ENCODE measurements at places on chromosomes 13 and 19.

- DNase-seq = no peak
These were observed 255.9 kb downstream of the TBC1D4 start for GRCh38 chr13:75226092-75226491.

DNA sequence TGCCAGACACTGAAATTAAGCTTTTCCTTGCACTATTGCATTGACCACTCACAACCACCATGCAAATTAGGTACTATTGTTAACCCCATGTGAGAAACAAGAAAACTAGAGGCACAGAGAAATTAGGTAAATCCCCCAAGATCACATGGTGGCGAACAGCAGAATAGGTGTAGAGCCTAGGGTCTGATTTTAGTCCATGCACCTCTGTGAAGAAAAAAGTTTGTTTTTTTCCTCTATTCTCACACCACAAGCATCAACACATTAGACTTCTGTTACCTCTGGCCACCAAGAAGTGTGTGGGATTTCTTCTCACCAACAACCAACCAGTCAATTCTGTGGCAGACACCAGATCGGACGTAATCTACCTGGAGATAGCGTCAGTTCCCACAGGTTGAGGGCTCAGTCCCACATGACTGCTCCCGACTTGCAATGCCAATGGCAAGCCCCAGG is 391.9 kb downstream of the COG6 start:
- no peak for DNase-seq

GRCh38 chr13:108915095-108915633 is 285.8 kb downstream of the MYO16 start:
- no peak for DNase-seq

- DNase-seq = no peak
These were observed 1256.4 kb downstream of the DIAPH3 start for GRCh38 chr13:58907347-58907746.

DNA sequence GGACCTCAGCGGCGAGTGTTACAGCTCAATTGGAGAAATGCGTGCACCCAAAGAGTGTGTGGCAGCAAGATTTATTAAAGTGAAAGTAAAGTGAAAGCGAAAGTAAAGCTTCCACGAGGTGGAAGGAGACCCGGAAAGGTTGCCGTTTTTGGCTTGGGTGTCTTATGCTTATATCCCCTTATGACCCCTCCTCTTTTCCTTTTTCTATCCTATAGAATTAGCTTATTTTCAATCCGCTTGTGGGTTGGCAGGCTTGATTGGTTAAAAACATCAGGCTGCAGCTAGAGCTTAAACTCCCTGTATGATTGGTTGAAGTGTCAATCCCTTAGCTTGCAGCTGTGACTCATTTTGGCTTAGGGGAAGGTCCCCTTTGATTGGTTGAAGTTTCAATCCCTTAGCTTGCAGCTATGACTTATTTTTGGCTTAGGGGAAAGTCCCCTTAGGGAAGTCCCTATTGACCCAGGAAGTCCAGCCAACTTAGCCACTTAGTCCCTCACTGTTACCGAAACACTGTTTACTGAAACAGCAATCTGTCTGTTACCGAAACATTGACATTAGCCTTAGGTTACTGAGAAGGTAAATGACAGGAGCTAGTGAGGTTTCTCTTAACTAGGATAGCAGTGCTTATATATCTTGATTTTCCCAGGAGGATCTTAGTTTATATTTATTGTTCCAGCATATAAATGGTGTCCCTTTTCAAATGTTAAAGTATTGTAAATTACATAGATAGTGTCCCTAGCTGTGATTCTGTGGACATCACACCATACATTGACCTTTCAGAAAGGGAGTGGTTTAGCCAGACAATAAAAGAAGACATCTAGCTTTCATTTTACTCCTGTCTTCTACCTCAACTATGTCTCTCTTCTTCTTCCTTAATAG is 575.8 kb downstream of the DACH1 start:
- DNase-seq = peak; percentile 13

- DNase-seq = no peak
These were observed 480.2 kb upstream of the MIR17HG start for GRCh38 chr13:90867336-90867683.

DNA sequence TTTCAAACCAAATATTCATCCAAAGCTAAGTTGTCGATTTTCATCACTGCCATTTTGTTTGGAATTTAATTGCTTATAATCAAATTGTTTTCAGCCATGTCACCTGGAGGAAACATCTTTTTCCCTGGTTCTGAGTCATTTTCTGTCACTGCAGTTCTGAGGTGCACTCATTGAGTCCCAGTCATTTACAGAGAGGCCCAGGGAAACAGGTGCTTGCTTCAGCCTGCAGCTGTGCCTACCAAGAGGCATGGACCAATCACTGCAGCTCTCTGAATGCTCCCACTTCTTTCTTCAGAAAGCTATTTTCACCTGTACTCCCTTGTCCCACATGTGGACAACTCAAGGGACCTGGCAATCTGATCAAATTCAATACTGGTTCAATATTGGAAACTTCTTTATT is 308.1 kb downstream of the COG6 start:
- no peak for DNase-seq

- no peak for DNase-seq
These were observed 35.9 kb upstream of the MPHOSPH8 start for GRCh38 chr13:19597523-19597922.

- DNase-seq = no peak
These were observed 227.9 kb downstream of the TEX29 start for GRCh38 chr13:111548301-111548700.

DNA sequence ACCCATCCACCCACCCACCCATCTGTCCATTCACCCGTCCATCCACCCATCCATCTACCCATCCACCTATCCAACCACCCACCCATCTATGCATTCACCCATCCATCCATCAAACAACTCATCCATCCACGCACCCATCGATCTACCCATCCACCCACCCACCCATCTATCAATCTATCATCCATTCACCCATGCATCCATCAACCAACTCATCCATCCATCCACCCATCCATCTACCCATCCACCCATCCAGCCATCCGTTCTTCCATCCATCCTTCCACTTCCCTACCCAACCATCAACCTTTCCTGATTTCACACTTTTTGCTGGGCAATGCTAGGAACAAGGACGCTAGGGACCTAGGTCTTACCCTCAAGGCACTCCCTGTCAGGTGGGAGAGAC is 2.1 kb downstream of the TMEM238 start:
- DNase-seq = no peak

- DNase-seq = no peak
These were observed 44.5 kb upstream of the TPM4 start for GRCh38 chr19:16031872-16032200.

GRCh38 chr19:46646402-46646801 is 10.4 kb upstream of the GNG8 start:
- no peak for DNase-seq

DNA sequence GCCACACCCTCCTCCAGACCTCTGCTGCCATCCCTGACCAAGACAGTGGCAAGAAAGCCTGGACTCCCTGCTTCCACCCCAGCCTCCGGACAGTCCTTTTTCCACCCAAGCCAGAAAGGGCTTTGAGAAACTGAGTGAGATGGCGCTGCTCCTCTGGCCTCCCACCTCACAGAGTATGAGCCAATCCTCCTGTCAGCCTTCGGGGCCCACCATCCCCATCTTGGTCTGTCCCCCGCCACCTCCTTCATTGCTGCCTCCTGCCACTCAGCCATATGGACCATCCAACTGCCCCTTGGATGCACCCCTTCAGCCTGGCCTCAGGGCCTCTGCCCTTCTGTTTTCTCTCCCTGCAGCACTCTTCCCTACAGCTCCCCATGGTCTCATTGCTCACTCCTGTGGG is 125.7 kb downstream of the CRYL1 start:
- DNase-seq = no peak

DNA sequence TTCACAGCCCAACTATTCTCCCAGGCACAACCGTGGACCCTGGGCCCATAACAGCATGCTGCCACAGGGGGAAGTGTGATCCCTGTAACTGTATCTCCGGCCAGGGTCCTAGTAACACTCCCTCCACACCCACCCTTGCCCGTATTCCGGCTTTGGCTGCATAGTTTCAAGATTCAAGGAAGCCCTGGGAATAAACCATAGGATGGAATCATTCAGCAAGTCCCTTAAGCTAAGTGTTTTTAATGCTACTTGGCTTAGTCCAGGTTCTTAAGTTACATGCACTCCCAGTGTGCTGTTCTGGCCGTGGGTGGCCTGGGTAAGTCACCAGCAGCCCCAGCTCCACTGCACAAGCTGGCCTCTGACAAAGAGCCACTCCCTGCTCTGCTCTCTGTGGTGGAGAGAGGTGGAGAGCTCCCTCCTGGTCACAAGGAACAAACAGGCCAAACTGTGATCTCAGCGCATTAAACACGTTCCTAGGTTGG is 532.4 kb upstream of the SGCG start:
- DNase-seq = no peak

GRCh38 chr13:113084094-113084942 is 21.3 kb upstream of the F7 start:
- no peak for DNase-seq

Data from T-helper 9 cell (primary cell).